Effector CD4-positive, alpha-beta T cell (primary cell): ENCODE measurements at places on chromosomes 7 and 10.

- DNase-seq: no peak
Observed at GRCh38 chr7:48173756-48174382, 2.6 kb downstream of the ABCA13 start.

DNA sequence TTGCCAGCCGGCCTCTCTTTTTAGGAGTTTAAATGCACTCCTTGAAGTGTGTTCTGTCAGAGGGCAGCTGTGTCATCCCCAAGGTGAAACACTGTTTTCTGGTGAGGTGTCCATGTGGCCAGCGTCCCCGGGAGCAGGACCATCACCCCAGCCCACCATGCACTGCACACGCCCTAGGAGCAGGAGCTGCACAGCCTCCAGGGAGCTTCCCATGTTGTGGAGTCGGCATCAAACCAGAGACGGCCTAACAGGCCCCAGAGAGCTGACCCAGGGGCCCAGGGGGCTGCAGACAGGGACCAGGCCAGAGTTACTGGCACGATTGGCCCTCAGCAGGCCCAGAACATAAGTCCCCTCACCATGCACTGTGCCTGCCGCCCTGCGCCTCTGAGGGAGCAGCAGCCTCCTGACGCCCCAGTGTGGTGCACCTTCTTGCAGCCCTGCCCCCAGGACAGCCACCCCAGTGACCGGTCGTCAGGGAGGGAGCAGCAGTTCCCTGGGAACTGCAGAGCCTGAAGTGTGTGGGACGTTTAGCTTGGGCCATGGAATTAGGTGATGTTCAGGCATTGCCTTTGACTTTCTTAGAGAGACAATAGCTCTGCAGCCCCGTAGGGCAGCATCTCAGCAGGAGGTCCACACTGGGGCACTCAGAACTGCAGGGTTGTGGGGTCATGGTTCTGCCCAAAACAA, 97.9 kb downstream of the NKX6-2 start:
- DNase-seq: no peak

GRCh38 chr7:146961617-146962016, 845.0 kb downstream of the CNTNAP2 start:
- DNase-seq: no peak

- DNase-seq: no peak
Observed at GRCh38 chr10:122194251-122194650, 76.8 kb upstream of the BTBD16 start.

DNA sequence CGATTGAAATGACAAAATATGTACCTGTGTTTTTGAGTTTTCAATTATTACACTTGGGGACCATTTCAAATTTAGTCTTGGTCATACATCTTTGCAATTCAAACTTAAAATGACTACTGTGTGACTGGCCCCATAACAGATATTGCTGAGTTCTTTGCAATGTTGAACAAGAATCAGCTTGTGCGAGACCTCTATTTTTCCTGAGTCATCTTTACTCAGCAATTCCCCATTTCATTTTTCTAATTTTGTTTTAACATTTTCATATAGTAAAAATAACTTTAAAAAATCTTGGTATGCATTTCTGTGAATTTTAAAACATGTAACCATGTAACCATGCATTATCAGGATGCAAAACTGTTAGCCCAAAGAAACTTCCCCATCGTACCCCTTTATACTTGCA, 678.1 kb downstream of the ANKRD7 start:
- DNase-seq: no peak

GRCh38 chr7:499853-500485, 19.7 kb downstream of the PDGFA start:
- no peak for DNase-seq

DNA sequence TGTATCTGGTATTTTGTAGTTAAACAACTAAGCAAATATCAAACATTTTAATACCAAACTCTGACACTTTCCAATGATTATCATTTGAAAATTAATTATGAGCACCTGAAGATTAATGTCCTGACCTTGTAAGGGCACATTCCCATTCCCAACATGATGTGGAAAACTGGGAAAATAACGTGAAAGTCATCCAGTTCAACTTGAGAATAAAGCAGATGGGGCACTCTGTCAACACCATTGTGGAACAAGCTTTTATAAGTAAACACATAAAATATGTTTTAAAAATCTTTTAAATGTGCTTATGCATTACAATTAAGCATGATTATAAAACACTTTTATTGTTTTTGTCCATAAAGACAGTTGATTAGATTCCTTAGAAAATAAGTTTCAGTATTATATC, 14.1 kb downstream of the STEAP2 start:
- no peak for DNase-seq

GRCh38 chr7:139695588-139695987, 82.2 kb downstream of the HIPK2 start:
- DNase-seq: no peak

DNA sequence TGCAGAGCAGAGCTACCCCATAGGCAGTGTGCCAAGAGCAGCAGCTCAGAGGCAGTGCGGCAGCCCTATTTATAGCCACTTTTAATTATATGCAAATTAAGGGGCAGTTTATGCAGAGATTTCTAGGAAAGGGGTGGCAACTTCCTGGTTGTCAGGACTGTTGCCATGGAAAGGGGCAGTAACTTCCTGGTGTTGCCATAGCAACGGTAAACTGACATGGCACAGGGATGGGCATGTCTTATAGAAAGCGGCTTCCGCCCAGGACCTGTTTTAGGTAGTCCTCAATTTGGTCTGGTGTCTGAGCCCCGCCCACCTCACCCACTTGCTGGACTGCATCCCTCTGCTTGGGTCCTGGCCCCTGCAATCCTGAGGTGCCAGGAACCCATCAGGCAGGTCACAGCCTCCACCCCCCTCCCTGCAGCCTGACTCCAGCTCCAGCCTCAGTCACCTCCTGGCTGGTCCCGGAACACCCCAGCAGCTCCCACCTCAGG, 115.8 kb downstream of the TMEM130 start:
- no peak for DNase-seq

DNA sequence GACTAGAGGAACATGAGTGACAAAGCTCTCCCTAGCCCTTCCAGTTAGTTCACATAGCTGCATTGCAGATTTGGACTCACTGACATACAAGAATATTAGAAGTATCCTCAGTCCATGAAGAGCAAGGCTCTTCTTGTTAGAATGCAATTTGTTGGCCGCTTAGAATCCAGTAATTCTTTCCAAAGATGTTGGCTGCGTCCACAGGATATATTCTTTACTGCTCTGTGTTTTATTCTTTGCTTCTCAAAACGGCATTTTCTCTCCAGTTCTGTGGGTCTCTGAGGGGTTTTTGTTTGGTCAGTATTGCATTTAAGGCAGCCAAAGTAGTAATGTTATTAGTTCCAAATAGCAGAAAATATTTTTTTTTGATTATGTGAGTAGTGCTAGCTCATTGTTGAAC, 588.6 kb downstream of the DNAJB9 start:
- DNase-seq: no peak

DNA sequence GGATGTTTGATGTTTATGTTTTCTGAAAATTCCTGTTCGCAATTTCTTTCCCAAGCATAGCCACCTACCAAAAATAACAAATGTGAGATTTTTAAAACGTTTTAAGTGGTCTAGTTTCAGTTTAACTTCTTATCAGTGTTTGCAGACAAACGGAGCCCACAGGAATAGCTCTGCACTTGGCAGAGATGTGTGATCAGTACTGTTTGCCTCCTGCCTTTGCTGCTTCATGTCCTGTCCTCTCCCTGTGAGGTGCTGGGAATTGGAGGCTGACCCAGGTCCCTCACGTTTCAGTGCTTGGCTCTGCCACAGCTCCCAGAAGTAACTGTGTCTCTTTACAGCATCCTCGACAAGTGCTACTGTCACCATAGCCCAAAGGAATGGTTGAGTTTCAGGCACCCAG, 1.2 kb downstream of the UCN3 start:
- DNase-seq: no peak

GRCh38 chr7:31054608-31055278, 2.6 kb downstream of the ADCYAP1R1 start:
- DNase-seq: no peak

DNA sequence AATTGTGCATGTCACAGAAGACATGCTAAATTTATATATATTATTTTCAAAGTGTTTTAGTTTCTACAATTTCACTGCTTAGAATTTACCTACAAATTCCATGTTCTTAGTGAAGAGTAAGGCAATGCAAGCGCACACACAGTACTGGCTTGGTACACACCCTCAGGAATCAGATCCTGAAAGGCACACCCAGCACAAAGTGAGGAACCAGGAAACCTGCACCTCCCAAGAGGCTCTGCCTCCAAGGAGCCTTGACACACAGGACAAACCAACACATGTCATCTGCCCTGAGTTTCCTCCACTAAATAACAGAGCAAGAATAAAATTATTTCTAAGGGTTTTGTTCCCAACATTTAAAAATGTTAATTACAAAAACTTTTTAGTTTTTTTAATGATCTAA, 156.2 kb downstream of the PARD3 start:
- DNase-seq: no peak

DNA sequence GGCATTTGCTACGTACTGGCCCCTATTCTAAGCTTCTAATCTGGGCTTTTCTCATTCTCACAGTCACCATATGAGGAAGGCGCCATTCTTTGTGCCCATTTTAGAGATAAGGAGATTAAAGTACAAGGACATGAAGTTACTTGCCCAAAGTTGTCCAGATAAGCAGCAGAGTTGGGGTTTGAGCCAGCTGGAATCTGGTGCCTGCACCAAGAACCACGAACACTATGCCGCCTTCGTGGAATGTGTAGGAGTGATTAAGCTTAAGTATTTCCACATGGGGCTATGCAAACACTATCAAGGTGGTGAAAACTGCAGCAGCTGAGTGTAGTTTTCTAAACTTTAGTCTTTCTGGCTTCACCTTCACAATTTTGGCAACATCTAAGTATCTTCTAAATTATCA, 342.7 kb upstream of the ETV1 start:
- no peak for DNase-seq

GRCh38 chr7:150977382-150978125, 567 bp downstream of the KCNH2 start:
- no peak for DNase-seq

- no peak for DNase-seq
Observed at GRCh38 chr7:140534743-140535142, 55.4 kb upstream of the MKRN1 start.

DNA sequence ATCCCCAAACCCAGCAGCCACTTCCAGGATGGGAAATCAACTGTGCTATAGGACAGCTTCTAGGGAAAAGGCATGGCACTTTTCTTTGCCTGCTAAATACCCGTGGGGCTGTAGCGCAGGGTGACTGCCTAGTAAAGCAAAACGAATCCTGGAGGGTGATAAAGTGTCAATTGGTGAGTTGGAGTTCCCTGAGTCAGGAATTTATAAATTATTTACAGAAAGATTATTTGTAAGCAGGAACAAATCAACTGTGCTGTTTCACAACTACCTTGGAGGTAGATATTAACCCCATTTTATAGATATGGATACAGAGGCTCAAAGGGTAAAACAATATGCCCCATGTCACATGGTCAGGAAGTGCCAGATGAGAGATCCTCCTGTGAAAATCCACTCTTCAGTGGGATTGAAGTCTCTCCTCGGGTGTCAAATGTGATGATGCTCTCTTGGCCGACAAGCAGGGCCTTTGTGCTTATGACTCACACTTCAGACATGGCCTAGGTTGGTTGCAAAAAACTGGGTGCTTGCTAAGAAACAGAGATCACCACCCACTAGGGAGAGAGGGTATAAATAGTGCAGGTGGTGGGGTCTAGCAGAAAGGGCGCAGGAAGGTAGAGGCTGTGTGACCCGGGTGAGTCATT, 383.2 kb upstream of the ZMIZ1 start:
- DNase-seq: no peak

- DNase-seq: no peak
Observed at GRCh38 chr10:128898133-128898915, 568.7 kb upstream of the MGMT start.

DNA sequence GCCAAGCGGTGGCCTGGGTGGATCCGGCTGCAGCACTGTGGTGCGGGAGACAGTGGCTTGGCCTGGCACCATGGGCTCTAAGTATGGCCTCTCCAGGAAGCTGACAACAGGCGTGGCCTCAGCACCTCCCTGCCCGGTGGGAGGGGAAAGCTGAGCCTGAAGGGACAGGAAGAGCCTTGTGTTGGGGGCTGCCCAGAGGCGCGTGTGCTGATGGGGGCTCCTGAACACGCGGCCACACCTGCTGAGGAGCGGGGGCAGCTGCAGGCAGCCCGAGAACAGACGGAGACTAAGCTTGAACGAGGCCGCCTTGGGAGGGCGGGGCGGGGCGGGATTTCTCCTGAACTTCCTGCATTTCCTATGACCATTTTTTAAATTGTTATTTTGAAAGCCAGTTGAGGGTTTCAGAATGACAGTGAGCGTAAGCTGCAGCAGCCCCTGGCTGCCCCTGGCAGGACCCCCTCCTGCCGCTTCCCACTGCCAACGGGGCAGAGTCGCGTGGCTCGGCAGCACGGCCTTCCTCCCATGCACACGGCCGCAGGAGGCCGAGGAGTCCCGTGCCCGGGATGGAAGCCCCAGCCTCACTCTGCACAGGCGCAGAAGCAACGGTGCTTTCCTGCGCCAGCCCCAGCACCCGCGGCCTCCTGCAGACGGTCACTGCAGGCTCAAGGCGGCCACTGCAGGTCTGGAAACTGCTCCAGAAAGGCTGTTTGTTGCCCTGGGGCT, 43.2 kb downstream of the DPYSL4 start:
- no peak for DNase-seq

- no peak for DNase-seq
Observed at GRCh38 chr7:33716581-33717477, 188.5 kb upstream of the BMPER start.

DNA sequence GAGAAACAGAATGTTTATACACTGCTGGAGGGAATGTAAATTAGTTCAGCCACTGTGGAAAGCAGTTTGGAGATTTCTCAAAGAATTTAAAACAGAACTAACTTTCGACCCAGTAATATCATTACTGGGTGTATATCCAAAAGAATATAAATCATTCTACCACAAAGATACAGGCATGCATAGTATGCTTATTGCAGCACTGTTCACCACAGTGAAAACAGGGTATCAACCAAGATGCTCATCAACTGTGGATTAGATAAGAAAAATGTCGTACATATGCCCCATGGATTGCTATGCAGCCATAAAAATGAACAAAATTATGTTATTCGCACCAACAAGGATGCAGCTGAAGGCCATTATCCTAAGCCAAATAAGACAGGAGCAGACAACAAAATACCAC, 343.1 kb upstream of the KCND2 start:
- DNase-seq: no peak

DNA sequence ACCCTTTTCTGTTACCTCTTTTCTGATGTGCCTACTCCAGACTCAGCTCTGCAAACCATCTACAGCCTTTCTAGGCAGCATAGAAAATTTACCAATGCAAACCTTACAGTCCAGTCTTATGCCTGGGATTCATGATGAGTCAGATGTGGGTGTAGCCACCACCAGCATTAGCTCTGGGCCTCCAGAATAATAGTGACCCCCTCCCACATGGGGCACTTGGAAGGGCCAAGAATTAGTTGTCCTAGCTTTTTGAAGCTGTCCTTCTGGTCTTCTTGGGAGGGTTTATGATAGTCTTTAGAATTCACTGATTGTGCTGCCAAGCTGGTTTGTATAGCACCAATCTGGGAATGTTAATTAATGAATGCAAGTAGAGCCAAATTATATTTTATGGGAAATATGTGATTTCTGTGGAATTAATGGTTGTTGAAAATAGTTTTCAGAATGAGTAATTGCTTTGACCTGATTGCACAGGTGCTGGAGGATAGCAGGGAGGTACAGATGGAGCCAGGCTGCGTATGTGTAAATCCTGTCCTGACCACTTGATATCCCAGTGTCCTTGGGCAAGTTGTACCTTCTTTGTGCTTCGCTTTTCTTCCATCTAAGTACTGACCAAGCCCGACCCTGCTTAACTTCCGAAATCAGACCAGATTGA, 94.8 kb downstream of the CPED1 start:
- no peak for DNase-seq

GRCh38 chr7:144531181-144531580, 127.7 kb upstream of the NOBOX start:
- DNase-seq: no peak
